Fibroblast of mammary gland (primary cell): ENCODE measurements at places on chromosomes 6 and 20.
A peak's percentile ranks its signal among the peaks of the same experiment; 100 is the strongest.

GRCh38 chr20:58524814-58525213 lies 9.6 kb upstream of the APCDD1L start:
- peak; percentile 85 for DNase-seq

DNA sequence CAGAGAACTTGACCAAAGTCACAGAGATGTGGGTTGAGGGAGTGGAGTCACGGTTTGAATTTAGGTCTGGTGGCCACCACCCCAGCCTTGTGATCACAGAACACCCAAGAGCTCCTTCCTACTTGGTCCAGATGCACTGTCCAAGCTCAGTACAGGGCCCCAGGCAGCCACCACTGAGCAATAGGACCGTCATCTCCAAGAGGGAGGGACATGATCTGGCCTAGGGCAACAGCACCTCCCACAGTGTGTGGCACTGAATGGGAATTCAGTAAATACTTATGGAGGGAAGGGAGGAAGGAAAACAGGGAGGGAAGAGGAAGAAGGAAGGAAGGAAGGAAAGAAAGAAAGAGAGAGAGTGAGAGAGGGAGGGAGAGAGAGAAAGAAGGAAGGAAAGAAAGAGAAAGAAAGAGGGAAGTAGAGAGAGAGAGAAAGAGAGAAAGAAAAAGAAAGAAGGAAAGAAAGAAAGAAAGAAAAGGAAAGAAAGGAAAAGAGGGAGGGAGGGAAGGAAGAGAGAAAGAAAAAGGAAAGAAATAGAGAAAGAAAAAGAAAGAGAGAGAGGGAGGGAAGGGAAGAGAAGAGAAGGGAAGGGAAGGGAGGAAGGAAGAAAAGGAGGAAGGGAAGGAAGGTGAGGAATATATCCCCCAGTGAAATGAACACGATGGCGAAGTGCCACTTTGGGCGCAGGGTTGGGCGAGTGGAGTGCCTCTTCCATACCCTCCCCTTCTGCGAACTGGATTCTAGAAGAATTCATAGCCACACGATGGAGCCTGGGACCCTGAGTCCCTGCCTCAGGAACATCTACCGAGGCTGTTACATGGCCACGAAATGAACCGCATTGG lies 243.7 kb downstream of the TFAP2C start:
- no peak for DNase-seq

GRCh38 chr6:101605874-101606273 lies 212.4 kb downstream of the GRIK2 start:
- peak; percentile 4 for DNase-seq

GRCh38 chr6:13025893-13026499 lies 302.3 kb downstream of the TBC1D7 start:
- no peak for DNase-seq

- no peak for DNase-seq
Observed at GRCh38 chr20:49969946-49970345, 12.8 kb upstream of the SNAI1 start.

GRCh38 chr6:72826744-72827438 lies 205.0 kb downstream of the KCNQ5 start:
- DNase-seq = peak; percentile 73

GRCh38 chr20:3803854-3804253 lies 7.7 kb downstream of the CDC25B start:
- no peak for DNase-seq

DNA sequence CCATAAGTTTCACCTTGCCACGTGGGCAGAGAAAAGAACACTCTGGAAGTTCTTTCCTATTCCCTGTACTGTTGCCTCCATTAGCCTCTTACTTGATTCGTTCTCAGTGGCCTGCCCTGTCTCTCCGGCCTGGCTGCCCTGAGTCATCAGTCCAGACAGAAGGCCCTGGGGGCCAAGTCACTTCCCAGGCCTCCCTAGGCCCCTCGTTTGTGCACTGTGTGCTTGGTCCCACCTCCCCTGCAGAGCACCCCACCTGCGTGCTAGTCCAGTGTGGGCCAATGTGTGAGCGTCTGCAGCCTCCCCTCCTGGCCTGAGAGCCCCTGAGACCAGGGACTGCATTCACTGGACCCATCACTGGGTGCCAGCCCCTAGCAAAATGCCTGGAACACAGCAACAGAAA lies 191.2 kb upstream of the RREB1 start:
- DNase-seq = peak; percentile 40

- peak; percentile 67 for DNase-seq
Observed at GRCh38 chr20:35398660-35399144, 13.1 kb downstream of the UQCC1 start.

GRCh38 chr20:1648101-1648500 lies 9.5 kb downstream of the SIRPG start:
- DNase-seq = no peak

DNA sequence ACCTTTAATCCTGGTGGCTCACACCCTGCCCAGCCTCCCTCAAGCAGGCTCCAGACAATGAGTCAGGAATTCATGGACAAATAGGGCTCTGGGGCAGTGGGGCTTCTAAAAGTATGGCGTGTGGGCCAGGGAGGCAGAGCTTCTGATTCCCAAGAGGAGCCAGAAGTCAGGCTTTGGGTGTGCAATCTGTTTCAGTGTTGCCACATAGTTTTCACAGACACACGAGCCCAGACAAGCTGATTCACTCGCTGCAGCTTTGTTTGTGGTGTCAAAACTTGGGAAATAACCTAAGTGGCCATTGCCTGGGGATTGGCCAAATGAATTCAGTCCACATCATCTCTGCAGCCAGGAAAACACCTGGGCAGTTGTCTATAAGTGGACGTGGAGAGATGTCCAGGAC lies 9.2 kb downstream of the PEDS1 start:
- DNase-seq = peak; percentile 99

DNA sequence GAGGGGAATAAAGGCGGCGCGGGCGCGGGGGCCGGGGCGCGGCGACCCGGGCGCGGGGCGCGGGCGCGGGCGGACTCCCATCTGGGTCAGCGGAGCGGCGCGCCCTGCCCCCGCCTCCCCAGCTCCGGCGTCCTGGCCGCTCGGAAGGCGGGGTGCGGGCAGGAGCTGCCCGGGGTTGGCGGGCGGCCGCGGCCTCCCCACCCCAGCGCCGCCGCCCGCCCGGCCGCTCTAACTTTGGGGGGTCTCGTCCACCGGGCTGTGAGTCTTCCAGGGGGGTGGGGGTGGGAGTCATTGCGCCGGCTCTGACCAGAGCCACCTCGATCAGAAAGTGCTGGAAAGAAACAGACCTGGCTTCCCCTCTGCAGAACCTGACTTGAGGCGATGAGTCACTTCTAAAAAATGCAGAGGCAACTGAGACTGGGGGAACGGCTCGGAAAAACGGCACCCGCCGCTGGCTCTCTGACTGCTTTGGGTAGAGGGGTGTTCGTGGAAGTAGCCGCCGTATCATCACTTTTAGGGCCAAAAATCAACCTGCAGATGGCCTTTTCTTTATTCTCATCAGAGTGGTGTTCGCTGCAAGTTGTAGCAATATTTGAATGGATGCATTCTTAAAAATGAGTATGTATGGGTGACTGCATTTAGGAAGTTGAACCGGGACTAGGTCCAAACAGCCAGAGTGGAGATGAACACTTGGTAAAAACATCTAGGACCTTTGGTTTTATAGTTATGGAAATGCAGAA lies 667 bp downstream of the CAP2 start:
- DNase-seq = peak; percentile 48

DNA sequence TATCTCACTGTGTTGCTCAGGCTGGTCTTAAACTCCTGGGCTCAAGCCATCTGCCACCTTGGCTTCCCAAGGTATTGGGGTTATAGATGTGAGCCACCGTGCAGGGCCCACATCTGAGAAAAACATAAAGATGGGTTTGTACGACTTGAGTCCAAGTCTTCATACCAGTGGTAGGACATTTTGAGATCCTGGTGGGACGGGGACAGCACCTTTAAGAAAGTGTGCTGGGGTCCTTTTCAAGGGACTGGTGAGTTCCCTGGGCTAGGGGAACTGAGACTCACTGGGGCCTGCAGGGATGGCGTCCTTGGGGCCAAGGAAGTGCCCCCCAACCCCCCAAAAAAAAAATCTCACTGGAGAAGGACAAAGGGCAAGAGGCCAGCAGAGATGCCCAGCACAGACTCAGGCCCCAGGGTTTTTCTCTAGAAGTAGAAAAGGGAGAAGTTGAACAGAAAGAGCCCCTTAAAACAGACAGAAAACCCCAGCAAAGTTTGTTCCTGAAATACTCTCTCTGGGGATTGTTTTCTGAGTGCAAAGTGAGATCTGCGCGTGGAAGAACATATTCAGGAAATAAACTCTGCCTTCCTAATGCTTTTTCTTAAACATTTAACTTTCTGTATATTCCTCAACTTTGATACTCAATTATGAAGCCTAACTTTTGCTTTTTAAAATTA lies 10.7 kb downstream of the OSBPL2 start:
- DNase-seq = no peak

DNA sequence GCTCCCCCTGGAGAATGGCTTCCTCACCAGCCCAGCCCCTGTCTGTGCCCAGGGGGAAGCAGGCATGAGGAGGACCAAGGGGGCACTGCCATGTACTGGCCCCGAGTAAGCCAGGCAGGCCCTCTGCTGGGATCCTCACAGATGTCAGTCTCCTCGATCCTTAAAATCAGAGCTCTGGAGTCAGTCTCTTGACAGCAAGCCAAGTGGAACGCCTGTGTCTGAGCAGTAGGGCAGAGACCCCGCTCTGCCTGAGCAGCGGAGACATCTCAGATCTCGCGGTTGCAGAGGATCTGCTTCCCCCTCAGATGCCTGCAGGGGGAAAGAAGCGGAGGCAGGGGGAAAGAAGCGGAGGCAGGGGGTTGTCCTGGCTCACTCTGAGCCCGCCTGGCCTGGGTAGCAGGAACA lies 92.6 kb downstream of the SNX5 start:
- DNase-seq = peak; percentile 26

DNA sequence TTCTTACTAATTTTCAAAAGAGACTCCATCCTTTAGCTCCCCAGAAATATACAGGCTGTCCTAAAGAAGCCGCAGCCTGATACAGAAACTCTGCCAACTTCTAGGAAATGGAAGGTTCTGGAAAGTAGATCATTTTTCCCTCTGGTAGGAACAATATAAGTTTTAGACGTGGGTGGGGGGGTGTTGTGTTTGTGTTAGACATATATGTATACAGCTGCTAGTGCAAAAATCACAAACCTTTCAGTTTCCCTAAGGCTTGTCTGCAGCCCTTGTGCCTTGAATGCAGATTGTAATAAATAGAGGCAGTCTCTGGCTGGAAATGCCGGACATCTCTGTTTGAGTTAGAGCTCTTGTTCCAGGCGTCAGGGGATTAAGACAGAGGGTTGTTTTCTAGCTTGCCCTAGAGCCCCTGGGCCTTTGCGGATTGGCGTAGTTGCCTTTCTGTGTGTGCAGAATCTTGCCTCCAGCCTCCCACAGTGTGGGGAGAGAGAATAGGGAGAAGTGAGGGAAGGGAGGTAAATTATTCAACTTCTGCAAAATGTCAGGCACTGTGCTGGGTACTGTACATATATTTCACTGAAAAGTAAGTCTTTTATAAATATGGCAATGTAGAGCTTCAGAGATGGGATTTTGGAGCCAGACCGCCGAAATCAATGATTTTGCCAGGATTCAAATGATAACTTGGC lies 269.7 kb downstream of the PRL start:
- DNase-seq = no peak

- DNase-seq = no peak
Observed at GRCh38 chr6:33017694-33018353, 8.4 kb upstream of the HLA-DOA start.

- DNase-seq = peak; percentile 35
Observed at GRCh38 chr6:14026831-14027539, 90.6 kb upstream of the CD83 start.

DNA sequence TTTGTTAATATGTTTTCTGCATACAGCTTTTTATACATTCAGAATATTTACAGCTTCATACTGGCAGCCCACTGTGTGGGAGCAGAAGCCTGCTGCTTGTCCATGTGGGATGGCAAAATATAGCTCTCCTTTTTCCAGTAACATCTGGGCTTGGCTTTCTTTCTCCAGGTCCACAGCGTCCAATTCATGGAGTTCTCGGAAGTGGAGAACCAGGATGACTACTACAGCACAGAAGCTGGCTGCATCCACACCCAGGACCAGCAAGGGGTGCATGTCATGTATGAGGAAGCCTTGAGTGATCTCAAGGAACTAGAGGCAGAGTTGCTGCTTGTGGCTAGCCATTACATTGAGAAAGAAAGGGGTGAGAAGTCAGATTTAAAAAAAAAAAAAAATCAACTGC lies 143.1 kb downstream of the CD164 start:
- DNase-seq = peak; percentile 67

DNA sequence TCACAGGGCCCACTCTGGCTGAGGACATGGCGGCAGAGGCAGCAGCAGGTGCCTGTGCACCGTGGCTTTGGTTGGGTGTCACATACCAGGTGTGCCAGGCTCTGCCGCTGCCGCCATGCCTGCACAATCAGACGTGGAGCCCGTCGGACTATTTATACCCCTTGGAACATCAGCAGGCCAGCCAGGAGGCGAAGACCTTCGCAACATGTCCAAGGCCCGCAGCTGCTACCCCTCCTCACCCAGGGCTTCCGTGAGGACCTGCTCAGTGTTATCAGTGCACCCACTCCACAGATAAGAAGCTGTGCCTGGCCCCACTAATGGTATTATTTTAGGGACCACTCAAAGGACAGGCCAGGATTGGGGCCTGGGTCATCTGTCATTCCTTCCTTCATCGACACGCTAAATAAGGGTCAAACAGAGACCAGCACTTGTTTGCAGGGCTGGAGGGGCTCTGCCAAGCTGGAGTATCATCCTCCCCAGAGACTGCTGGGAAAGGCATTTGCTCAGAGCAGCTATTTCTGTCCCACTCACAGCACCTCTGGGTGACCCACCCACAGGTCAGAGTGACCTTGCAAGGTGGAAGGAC lies 109.2 kb downstream of the BMP7 start:
- DNase-seq = no peak

DNA sequence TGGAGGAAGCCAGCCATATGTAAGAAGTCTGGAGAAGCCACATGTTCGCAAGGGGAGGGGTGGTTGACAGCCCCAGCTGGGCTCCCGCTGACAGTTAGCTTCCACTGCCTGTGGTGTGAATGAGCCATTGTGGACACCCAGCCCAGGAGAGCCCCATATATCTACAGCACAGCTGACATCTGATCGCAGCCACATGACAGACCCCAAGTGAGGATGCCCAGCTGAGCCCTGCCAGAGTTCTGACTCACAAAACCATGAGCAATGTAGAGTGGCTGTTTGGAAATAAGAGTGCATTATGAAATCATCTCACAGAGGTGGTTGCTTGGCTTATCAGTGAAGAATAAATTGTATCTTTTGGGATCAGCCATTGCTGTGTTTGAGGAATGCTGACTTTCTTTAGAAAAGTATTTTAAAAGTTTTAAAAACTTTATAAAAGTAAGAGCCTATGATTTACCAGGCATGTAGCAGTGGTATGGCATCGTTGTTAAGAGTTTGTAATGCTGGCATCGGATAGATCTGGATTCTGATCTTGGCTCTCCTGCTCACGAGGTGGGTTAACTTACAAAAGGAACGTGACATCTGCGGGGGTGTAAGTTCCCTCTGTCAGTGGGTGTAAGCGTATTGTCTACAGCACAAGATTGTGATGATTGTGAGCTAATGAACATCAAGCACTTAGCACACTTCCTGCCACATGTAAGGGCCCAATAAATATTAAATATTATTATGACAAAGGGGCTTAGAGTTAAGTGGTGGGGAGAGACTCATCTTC lies 24.1 kb downstream of the CFAP61 start:
- peak; percentile 87 for DNase-seq
